AG09319 (cell line): ENCODE measurements at places on chromosomes 3 and 15.
A peak's percentile ranks its signal among the peaks of the same experiment; 100 is the strongest.

DNA sequence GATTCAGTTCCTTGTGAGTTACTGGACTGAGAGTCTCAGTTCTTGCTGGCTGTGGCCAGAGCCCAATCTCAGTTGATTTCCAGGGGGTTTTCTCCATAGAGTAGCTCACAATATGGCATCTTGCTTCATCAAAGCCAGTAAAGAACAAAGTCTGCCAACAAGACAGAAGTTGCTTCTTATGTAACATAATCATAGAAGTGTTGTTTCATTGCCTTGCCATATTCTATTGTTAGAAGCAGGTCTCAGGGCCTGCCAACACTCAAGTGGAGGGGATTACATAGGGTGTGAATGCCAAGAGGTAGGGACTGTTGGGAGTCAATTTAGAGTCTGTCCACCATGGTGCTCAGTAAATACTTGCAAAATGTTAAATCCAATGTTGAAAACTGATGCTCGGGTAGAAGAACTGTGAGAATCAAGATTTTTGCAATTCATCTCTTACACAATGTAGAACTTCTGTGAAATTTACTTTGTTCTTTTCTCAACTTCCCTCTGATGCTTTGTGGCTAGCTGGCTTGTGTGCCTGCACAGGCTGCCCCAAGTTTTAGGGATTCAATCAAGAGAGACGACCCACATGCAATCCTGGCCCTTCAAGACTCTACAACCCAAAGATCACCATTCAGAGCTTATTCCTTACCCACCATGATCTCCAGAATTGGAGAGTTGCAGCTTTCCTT is 13.3 kb upstream of the PXYLP1 start:
- no peak for DNase-seq

DNA sequence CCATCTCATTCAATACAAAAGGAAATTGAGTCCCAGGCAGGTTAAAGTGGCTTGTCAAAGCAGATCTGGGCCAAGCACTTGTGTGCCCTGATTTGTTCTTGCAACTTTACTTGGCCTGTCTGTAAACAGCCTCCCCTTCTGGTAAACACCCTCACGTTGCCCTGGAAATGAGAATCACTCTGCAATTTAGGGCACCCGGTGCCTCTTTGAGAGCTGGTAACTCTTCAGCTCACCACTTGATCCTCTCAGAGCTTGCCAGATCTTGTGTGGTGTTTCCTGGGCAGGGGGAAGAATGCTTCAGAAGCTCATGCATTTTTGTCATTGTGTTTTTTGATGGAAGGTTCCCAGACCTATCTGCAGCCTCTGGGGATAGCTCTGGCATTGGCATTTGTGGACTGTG is 11.3 kb downstream of the MED12L start:
- no peak for DNase-seq

DNA sequence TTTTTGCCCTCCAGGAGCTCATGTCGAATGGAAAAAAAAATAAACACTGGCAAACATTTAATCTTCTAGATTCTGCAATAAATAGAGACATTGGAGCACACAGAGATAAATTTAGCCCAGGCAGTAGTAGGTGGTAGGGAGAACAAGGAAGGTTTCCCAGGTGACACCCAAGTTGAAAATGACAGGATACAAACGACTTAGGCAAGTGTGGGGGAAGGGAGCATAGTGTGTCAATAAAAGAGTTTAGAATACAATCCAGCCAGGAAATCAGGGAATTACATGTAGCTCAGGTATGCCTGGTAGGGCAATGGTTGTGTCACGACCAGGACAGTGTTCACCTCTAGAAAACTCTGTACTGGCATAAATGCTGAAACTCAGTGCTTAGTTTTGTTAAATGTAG is 364.6 kb upstream of the AGTR1 start:
- no peak for DNase-seq

- no peak for DNase-seq
Measured at GRCh38 chr3:172047567-172048115, 8.3 kb downstream of the FNDC3B start.

DNA sequence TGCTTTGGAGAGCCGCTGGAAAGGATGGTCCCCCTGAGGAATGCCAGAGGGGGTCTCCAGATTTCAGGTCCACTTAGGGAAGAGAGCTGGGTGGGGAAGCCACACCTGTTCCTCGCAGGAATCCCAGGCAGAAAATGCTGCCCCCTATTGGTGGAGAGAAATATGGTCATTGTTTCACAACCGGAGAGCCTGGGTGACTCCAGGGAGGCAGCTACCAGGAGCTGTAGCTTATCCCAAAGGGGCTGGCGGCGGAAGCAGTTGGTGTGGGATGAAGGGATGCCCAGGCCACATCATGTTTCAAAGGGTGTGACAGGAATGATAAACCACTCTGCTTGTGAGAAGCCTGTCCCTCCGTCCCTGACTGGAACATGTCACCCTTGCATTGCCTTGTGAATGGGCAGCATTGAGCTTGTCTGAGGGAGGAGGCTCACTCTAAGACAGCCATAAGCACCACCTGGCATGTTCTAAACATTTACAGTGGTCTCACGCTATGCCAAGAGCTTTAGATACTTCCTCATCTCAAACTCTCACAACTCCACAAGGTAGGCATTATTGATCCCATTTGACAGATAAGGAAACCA is 34.5 kb downstream of the POMGNT2 start:
- DNase-seq: no peak

DNA sequence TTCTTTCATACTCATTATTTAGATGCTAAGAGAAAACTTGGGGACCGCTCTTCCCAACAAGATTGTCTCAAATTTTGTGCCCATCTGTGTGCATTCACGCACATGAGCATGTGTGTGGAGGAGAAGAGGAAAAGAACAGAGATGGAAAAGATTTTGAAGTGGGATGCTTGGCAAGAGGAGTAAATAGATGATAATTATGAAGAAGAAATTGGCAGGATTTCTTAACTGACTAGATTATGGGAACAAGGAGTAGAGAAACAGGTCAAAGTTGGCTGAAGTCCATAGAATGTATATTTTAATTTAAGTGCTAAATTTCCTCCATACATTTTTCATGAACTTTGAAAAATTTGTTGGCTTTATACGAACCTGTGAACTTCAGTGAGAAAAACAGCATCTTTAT is 100.1 kb downstream of the ZNF609 start:
- DNase-seq: no peak

- peak; percentile 84 for DNase-seq
Measured at GRCh38 chr3:177934001-177934891, 602.0 kb upstream of the KCNMB2 start.

GRCh38 chr15:66842710-66843441 is 140.8 kb downstream of the SMAD6 start:
- no peak for DNase-seq

GRCh38 chr15:58380280-58380945 is 51.4 kb upstream of the LIPC start:
- DNase-seq: no peak

DNA sequence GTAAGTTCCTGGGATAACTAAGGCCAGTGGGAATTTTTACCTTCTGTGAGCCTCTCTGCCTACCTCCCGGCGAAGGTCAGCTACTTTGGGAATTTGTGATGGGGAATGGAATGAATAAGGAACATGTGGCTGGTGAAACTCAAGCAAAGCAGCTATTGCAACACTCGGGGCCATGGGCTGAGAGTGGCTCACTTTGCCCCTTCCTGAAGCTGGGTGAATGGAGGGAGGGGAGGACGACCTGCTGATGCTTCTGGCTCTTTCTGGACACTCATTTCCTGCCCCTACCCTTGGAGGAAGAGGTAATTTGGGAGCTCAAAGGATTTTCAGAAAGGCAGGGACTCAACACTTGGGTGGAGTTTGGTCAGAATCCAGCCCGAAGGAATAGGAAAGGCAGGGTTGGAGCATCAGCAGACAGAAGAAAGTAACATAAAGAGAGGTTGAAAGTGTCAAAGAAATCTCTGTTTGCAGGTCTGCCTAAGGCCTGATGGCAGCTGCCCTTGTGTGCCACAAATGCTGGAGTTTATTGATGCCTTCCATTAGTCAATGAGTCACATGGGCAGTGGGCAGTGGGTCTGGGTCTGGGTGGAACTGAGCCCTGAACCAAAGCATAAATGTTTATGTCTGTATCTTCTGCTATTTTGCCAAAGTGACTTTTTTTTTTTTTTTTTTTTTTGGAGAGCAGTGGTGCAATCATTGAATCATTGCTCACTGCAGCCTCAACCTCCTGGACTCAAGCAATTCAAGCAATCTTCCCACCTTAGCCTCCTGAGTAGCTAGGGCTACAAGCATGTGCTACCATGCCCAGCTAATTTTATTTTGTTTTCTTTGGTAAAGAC is 12.4 kb downstream of the LAMP3 start:
- no peak for DNase-seq

- no peak for DNase-seq
Measured at GRCh38 chr15:56835718-56836171, 82.7 kb upstream of the TCF12 start.

DNA sequence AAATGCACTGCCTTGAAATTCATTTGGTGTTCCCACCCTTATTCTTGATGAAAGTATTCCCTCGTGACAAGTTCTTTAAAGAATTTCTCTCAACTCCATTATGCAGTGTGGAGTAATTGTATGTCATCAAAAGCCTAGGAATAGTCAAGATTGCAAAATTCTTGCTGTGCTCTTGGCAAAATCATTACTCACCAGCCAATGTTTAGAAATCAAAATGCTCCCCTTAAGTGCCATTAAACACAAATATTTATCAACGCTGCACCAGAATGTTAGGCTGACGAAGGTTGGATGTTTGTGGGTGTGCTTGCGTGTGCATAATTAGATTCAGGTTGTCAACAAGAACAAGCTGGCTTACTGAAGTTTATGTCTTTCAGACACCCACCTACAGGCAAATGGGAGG is 40.5 kb downstream of the SST start:
- DNase-seq: peak; percentile 77

- DNase-seq: no peak
Measured at GRCh38 chr3:130773366-130773765, 26.7 kb upstream of the PIK3R4 start.
